ENCODE measurements at places on chromosomes 2 and 18.

- no peak for DNase-seq
Measured at GRCh38 chr2:50769406-50770181, 262.3 kb downstream of the NRXN1 start.

- no peak for DNase-seq
Measured at GRCh38 chr2:85582492-85582891, 1.7 kb upstream of the VAMP5 start.

GRCh38 chr2:41038408-41038807 is 586.5 kb upstream of the SLC8A1 start:
- no peak for DNase-seq

GRCh38 chr2:1731963-1732768 is 12.1 kb downstream of the PXDN start:
- no peak for DNase-seq

DNA sequence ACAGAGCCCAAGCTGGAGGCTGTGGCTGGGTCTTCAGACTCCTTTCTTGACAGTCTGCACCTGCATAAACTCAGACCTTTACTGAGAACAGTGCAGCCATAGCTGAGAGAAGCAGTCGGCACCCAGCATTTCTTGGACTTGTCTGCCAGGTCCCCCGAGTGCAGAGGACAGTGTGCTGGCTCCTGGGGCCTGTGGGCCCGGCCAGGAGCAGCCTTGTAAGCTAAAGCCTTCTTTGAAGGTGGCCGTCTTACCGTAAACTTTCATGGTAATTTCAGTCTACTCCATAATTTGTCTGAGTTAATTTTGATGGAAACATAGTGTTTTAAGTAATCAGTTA is 70.9 kb downstream of the LRRFIP1 start:
- no peak for DNase-seq

GRCh38 chr2:231299267-231299666 is 96.2 kb upstream of the B3GNT7 start:
- peak; percentile 80 for DNase-seq

DNA sequence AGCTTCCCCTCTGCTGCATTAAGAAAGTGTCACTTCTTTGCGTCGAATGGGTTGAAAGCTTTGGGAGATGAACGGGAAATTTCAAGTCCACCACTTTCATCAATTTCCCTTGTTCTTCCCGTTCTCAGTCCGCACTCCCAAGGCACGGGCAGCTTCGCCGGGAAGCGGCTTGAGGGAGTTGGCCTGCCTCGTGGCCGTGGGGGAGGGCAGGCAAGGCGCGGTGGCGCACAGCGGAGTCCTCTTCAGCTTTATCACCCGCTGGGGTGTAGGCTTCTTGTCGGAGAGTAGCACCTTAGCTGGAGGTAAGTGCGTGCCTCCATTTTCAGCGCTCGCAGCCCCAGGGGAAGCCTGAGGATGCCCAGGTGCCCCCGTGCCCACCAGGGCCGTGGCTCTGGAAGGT is 19.9 kb downstream of the KCTD18 start:
- DNase-seq, result no peak

GRCh38 chr2:10792001-10792634 is 20.5 kb downstream of the PDIA6 start:
- no peak for DNase-seq

- no peak for DNase-seq
Measured at GRCh38 chr2:205054789-205055188, 509.5 kb downstream of the PARD3B start.

GRCh38 chr2:238667639-238668038 is 180.2 kb upstream of the TWIST2 start:
- no peak for DNase-seq

- no peak for DNase-seq
Measured at GRCh38 chr18:77055429-77056300, 76.9 kb downstream of the MBP start.

DNA sequence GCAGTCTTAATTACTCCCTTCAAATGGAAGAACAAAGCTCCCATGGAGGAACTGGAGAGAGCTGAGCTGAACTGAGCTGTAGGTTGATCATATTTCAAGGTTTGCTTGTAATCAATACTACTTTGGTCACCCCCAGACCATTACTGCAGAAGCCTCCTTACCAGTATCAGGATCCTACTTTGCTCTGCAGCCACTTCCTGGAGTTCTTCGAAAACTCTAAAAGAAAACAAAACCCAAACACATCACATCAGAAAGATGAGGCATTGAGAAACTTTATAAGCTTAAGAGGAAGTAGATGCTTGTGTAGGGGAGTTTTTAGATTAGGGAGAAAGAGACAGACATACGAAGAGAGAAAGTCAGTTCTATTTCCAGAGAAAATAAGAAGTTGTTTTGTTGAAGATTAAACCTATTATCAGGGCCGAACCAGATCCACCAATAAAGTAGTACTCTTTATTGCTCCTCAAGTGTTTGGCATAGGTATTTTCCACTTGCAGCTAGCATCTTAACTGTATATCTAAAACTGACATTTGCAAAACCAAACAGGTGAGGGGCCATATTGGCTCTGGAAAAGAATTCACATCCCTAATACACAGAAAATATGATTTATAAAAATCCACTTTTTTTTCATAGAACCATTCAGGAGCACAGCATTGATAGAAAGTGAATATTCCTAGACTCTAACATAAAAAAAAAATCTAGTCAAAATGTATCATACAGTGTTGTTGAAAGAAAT is 166.9 kb upstream of the KLF7 start:
- no peak for DNase-seq

GRCh38 chr2:242024751-242025355 is 155.3 kb downstream of the RTP5 start:
- DNase-seq, result no peak

DNA sequence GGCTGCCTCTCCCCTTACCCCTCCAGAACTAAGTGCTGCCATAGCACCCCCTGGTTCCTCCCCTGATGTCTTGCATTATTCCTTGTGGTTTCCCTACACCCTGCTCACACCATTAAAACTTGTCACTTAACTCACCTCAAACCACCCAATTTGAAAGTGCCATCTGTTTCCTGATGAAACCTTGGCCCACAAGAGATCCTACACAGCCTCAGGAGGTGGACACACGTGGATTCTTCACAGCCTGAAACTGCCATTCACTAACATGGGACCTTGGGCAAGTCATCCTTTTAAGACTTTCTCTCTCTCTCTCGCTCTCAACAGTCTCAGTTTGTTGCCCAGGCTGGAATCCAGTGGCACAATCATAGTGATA is 27.5 kb upstream of the FAM124B start:
- DNase-seq, result no peak

GRCh38 chr18:48816554-48816953 is 134.2 kb downstream of the SMAD7 start:
- DNase-seq, result no peak

- DNase-seq, result no peak
Measured at GRCh38 chr2:102422910-102423309, at the start of gene IL18RAP. Gene IL18RAP (plus strand): TSS chr2:102423160. CDS start chr2:102423278, 118 bp downstream.

GRCh38 chr2:172836827-172837226 is 101.2 kb downstream of the RAPGEF4 start:
- no peak for DNase-seq

- no peak for DNase-seq
Measured at GRCh38 chr2:181058378-181059269, 78.2 kb downstream of the UBE2E3 start.

DNA sequence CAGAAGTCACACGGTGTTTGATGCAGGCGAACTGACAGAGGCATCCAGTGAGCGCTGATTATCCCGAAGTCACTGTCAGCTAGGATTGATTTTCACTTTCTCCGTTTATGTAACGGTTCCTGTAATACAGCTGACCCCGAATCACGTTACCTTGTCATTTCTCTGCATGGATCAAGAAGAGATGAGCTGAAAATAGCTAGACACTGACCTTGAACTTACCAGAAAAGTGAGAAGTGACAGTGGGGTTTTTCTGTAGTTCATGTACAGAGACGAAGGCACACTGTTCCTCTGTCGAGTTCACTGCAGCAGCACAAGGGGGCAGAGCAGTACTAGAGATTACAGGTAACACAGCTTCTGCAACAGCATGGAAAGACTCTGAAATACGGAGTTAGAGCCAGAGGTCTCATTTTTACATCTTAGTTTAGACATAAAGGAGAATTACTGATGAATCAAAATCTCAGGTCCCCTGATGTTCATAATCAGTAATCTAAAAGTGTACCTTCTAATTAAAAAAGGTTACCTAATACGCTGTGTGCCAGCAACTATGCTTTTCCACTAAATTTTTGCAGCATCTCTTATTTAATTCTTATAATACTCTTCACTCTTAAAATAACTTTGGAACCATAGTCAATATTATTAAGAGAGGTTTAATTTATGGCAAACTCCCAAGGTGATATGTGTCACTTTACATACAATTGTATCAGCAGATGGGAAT is 33.1 kb downstream of the ARHGAP15 start:
- DNase-seq, result no peak

DNA sequence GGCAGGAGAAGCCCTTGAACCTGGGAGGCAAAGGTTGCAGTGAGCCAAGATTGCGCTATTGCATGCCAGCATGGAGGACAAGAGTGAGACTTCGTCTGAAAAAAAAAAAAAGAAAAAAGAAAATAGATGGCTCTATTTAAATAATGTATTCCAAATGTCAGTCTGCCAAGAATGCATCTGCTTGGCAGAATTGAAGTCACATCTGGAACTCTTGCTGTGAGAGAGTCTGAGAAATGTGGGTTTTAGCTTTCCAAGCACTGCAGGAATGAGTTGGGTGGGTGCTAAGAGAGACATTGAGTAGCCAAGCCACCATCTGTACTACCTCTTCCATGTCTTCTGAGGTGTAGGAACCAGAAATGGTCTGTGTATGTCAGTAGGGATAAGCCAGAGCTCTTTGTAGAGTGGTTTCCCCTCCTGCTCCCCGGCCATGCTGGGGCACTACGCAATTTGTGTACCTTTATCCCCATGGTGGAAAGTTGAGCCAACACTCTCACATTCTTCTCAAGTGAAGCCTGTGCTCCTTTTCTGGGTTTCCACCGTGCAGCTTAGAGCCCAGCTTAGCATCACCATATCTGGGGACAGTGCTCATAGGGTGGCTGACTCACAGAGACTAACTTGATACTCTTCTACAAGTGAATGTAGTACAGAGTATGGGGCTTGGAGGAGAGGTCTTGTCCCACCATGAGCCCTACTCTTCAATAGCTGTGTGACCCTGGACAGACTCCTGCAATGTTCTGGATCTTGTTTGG is 25.3 kb downstream of the IL1F10 start:
- DNase-seq, result no peak

- DNase-seq, result no peak
Measured at GRCh38 chr2:110897966-110898365, 165.6 kb downstream of the ACOXL start.

- no peak for DNase-seq
Measured at GRCh38 chr2:70303186-70303585, 1.3 kb upstream of the FAM136A start.

DNA sequence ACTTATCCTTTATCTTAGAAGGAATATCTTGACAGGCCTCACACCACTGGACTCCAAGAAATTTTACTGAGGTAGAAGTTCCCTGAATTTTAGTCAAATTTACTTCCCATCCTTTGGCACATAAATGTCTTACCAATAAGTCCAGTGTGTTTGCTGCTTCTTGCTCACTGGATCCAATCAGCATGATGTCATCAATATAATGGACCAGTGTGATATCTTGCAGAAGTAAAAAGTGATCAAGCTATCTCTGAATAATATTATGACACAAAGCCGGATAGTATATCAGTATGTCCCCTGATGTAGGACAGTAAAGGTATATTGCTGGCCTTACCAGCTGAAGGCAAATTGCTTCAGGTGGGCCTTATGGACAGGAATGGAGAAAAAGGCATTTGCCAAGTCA is 6.9 kb upstream of the GYPC start:
- no peak for DNase-seq

GRCh38 chr18:2687390-2688001 is 32.0 kb downstream of the SMCHD1 start:
- DNase-seq, result no peak

GRCh38 chr18:35479911-35480586 is 17.7 kb downstream of the INO80C start:
- DNase-seq, result no peak

DNA sequence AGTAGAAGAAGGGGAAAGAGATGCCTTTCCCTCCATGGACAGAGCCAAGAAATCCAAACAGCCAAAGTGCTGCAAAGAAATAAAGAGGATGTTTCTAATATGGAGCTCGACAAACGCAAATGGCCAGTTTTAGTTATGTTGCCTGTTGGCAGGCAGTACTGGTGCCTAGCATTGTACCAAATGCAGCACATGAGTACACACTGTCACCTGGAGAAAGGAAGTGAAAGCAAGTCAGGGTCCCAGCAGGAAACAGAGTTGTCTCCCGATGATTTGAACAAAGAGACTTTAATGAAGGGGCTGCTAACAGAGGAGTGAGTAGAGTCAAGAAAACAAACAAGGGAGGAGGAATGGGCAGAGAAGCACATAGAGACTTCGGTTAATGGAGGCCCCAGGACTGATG is 623.0 kb downstream of the BCL11A start:
- no peak for DNase-seq

GRCh38 chr2:11669454-11670291 is at the start of gene NTSR2:
Gene NTSR2 (minus strand): TSS chr2:11670195. CDS start chr2:11670129, 66 bp downstream.
- DNase-seq, result no peak

GRCh38 chr2:208491641-208492040 is 85.0 kb downstream of the PTH2R start:
- DNase-seq, result no peak

GRCh38 chr18:7568426-7568825 is 1.3 kb downstream of the PTPRM start:
- no peak for DNase-seq

- no peak for DNase-seq
Measured at GRCh38 chr2:229445019-229445418, 173.9 kb upstream of the PID1 start.

- no peak for DNase-seq
Measured at GRCh38 chr18:58323866-58324762, 280.1 kb downstream of the NEDD4L start.

DNA sequence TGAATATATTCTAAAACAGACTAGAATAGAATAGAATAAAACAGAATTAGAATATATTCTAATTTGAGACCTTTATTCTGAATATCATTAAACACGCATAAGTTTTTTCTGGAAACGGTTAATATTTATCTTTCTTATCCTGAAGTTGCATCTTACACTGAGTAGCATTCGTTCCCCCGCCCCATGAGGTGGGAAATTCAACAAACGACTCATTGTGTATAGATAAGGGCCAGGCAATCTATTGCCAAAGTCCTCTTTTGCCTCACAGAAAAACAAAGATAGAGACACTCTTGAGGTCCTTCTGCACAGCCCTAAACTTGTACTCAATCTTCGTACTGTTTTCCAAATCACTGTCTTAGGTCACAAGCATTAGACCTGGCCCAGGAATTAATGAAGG is 98.1 kb downstream of the COL6A3 start:
- no peak for DNase-seq

DNA sequence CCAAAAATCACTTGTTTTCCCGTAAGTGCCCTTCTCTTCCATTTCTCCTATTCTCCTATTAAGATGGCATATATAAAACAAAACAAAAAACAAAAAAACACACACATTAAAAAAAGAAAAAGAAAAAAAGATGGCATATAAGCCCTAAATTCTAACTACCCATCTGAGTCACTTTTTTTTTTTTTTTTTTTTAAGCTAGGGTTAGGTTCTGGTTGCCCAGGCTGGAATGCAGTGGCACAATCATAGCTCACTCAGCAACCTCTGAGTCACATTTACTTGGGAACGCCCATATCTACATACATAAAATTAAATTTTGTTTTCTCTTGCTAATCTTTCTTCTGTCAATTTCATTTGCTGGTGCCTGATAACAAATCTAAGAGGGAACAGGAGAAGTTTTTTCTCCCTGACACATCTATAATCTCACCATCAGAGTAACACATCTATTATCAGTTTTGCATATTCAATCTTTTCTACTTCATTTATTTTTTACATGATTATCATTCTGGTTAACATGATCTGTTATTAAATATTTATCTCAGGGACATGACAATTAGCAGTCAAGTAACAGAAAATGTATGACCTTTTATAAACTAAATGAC is 52.1 kb downstream of the EEF1B2 start:
- no peak for DNase-seq

Measured in SIG-M5 (cell line).